Stimulated activated CD4-positive, alpha-beta T cell treated with anti-CD3 and anti-CD28 coated beads, Interleukin-1b, Interleukin-23, amount 100 ng/mL, for 4 hours (primary cell): ENCODE measurements at places on chromosomes 16 and 17.

DNA sequence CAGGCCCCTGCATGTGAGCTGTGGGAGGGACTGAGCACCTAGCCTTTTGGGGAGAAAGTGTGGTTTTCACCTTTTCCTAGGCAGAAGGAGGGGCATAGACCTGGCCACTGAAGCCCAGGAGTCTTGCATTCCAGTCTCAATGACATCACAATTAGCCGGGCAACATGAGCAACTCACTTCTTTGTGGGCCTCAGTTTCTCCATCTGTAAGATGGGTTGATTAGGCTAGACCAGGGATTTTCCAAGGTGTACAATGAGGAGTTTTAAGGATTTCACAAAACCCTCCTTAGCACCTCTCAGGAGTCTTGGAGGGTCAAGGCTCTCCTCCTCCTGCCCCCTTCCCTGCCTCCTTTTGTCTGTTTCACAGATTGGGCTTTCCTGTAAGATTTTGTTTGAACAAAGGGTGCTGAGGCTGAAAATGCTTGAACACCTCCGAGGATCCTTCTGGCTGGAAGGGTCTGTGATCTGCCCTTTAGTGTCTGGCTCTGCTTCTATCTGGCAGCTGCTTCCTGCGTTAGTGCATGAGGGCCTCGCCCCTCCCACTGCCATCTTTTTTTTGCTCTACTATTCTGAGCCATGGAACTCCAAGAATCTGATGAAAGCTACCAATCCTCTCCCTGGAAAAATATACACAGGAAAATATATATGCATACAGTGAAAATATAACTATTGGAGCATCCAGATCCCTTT, 52.4 kb upstream of the ETV4 start:
- no peak for DNase-seq

GRCh38 chr16:53183442-53183841, 128.7 kb downstream of the CHD9 start:
- no peak for DNase-seq

DNA sequence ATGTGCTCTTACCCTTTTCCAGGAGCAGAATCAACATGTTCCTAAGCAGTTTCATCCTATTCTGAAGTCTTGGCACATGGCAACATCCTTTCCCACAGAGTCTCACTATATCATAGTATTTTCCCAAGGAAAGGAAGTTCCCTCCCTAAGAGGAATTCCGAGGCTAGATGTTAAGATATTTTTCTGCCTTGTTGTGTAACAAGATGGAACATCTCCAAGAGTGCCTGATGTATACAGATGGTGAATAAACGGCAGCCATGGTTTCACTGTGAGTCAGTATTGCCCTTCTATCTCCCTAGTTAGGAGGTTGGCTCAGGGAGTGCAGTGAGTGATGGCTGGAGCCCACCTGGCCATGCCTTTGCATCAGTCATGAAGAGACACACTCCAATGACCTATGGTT, 48.2 kb downstream of the SPACA3 start:
- DNase-seq = no peak

DNA sequence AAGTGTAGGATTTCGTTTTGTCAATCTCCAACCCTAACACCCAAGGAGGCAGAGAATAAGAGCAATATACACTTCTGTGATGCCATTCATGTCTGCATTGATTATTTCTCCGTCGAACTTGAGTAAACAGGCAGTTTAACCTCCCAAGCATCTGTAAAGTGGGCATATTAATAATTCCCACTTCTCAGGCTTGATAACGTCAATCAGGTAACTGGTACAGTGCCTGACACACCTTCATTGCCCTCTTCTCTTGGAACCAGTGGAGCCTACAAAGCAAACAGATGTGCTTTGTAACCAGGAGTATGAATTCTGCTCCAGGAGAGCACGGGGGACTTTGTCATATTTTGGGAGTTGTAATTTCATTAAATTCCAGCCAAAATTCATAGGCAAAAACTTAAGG, 32.5 kb upstream of the PLCG2 start:
- DNase-seq = no peak

GRCh38 chr17:40284085-40284713, 3.5 kb upstream of the CDC6 start:
- DNase-seq = no peak

- no peak for DNase-seq
Observed at GRCh38 chr16:89606006-89606405, 7.4 kb upstream of the DPEP1 start.

- no peak for DNase-seq
Observed at GRCh38 chr16:81586977-81587625, 142.5 kb downstream of the CMIP start.

DNA sequence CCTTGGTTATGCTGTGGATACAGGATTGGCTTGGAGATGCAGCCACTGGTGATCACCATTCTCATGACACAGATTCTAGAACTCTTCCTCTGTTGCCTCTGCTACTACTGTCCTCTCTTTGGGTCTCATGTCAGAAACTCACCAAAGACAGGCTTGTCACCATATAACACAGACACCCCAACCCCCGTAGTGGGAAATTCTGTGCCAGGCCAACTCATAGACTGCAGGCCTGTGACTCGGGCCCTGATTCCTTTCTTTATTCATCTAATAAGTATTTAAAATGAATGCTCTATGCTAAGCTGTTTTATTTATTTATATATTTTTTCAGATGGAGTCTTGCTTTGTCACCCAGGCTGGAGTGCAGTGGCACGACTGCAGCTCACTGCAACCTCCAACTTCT, 9.5 kb downstream of the CYB5D2 start:
- no peak for DNase-seq

DNA sequence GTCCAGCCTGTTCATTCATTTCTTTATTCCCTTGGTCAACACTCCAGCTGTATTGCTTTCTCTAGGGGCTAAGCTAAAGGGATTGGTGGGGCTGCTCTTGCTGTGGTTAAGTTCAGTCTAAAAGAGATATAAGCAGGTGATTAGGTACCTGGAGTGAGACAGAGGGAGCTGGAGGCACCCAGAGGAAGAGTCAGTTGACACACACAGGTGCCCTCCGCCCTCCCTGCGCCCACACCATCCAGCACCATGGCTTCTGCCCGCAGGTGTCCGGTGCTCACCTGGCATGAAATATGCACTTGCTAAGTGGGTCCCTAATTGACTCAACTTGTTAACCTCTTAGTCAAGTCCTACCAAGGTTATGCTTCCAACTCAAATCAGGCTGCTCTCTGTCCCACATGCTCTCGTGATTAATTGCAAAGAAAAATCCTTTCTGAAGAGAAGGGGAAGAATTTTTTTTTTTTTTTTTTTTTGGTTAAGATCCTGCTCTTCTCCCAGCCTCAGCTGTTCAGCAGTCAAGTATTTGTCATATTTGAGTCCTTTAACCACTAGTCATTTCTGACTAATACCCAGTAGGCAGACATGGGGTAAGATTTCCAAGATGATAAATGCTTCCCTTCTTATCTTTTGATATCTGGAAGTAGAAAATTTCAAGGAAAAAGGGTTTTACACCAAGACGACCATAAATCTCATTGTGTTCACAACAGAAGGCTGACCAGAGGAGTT, 199.8 kb upstream of the WSCD1 start:
- no peak for DNase-seq

- no peak for DNase-seq
Observed at GRCh38 chr17:5545051-5545987, 39.0 kb downstream of the NLRP1 start.

DNA sequence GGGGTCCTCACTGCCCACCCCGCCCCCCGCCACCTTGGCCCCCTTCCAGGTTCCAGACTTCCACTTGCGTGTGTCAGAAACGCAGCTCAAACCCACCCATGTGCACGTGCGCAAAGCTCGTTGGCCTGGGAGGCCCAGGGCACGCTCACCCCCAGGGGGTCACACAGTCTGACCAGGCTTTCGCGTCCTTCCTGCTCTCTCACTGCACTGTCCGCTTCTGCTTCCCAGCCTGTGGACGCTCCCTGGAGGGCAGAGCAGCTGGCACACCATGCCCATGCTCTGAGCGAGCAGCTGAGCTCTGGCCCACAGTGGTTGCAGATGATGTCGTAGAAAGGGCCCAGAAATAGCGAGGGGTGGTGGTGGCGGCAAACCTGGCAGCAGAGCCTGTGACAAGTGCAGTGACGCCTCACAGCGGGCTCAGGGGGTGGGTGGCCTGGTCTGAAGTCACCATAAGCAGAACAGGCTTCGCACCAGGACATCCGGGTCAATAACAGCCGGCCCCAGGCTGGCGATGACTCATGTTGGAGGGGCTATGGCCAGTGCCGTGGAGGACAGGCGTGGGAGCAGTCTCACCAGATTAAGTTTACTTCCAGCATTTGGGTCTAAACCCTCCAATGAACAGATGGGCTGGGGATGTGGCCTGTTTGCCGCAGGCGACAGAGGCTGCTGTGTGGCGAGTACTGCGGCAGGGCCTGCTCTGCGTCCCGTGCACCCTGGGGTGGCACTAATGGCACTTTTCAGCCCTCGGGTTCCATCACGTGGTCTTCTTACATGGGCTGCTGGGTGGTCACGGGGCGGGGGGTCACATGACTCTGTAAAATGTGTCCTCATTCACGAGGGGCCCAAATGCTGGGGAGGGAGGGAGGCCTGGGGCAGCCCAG, 49.0 kb downstream of the NT5M start:
- no peak for DNase-seq

DNA sequence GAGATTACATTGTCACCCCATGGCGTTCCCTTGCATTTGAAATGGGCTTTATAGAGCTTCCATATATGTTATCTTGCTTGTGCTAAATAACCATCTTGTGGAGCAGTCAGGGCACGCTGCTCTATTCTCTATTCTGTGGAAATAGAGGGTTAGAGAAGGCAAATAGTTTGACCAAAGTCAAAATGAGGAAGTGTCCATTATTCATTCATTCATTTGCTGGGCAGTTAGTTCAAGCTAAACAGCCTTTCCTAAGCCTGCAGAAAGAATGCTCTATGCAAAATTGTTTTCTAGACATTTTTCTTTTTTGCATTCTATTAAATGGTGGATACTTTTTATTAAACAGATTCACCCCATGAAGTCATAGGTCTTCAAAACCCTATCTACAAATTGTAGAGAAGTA, 67.8 kb upstream of the ELAC2 start:
- no peak for DNase-seq

- no peak for DNase-seq
Observed at GRCh38 chr16:81175325-81175891, 63.1 kb upstream of the BCO1 start.

GRCh38 chr16:69166221-69166833, 20.6 kb upstream of the SNTB2 start:
- peak; percentile 56 for DNase-seq
